ENCODE measurements at places on chromosomes 1 and 21.
A peak's percentile ranks its signal among the peaks of the same experiment; 100 is the strongest.

DNA sequence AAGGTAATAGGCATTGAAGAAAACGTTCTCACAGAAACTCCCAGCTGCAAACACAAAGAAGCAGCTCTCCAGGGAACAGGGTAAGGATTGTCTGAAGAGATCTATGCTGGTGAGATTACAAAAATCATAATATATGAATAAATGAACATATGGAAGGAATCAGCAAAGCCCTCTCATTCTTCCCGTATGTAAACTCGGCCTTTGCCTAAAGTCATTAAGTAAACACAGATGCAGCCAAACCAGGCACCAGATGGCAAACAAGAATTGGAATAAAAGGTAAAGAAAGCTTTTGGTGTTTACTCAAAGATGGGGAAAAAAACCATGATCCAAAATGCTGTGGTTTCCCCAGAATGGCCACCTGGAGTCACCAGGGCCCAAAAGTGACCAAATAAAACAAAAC lies 76.6 kb upstream of the HOOK1 start:
- DNase-seq, result no peak

GRCh38 chr21:15728046-15728445 lies 1.7 kb upstream of the USP25 start:
- no peak for DNase-seq

DNA sequence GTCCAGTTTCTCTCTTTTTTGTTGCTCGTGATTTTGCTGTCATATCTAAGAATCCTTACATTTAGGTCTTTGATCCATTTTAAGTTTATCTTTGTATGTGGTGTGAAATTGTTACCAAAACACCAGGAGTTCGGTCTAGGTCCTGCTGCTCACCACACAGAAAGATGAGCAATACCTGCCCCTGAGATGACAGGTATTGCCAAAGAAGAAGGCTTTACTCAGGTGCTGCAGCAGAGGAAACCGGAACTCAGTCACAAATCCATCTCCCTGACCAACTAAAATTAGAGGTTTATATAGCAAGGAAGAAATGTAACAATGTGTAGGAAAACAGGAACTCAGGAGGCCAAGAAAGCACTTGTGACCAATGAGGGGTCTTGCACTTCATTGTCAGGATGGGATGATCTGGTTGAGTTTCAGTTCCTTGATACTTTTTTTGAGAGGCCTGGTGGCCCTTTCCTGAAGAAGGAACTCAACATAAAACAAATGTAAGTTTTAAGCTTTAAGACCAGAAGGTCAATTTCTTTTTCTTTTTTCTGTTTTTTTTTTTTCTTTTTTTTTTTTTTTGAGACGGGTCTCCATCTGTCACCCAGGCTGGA lies 16.5 kb upstream of the SETDB1 start:
- DNase-seq, result no peak

- DNase-seq, result peak; percentile 32
Observed at GRCh38 chr21:41687633-41688032, 79.2 kb downstream of the RIPK4 start.

DNA sequence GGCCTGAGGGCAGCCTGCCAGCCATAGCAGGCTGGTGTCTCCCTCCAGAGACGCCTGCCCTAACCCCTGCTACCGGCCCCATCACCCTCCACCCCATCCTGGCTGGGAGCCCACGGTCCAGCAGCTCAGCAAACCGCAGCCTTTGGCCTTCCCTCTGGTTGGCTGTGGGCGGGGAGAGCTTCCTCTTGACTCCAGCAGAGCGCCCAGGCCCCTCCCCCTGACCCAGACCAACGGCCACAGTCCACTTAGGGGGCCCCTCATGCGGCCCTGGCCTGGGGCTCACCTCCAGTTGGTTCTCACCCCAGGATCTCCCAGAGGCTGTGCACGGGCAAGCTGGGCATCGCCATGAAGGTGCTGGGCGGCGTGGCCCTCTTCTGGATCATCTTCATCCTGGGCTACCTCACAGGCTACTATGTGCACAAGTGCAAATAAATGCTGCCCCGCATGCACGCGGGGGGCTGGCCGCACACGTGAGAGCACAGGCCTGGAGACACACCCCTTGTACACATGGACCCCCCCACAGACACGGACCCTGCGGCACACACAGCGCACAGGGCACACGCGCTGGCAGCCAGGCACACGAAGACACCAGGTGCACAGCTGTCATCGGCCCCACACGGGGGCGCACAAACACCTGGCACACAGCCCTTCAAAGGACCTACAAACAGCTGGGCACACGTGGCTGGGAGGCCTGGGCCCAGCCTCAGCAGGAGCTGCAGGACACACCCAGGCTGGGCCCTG lies 3.1 kb downstream of the SMIM1 start:
- DNase-seq, result peak; percentile 65

GRCh38 chr21:41802684-41803083 lies 35.8 kb upstream of the RIPK4 start:
- no peak for DNase-seq

- no peak for DNase-seq
Observed at GRCh38 chr1:224212618-224213061, 29.6 kb downstream of the DEGS1 start.

DNA sequence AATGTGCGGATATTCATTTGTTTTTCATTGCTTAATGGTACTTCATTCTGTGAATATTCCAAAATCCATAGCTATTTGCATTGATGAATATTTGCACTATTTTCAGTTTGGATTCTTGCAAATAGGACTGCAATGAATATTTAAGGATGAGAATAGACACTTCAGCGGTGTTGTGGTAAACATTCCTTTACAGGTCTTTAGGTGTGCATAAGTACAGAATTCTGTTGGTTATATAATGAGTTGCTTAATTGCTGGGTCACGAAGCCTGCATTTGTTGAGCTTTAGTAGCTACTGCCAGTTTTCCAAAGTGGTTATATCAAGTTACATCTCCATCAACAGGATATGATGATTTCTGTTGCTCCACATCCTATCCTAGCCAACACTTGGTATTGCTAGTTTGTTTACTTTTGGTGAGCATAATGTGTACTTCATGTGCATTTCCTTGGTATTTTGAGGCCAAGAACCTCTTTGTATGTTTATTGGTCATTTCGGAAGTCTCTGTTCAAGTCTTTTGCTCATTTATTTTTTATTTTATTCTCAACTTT lies 64.2 kb upstream of the CYYR1 start:
- no peak for DNase-seq

GRCh38 chr21:40166291-40166843 lies 299.1 kb downstream of the PCP4 start:
- DNase-seq, result no peak

GRCh38 chr1:12142141-12142823 lies 24.5 kb upstream of the TNFRSF1B start:
- no peak for DNase-seq

DNA sequence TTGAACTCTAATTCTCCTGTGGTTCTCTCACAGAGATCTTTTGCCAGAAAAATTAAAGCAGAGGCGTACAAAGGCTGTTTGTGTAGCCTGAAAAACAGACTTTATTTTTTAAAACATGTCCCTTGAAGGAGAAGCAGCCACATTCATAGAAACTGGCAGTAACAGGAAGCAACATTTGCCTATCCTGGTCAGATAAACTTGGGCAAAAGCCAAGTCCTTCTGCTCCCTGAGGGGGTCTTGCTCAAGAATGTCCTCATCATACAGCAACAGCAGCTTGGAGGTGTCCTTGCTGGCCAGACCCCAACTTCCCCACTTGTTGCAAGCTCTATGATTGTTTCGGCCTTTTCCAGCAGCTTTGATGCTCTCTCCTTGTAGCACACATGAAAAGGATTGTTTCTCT lies 36.3 kb downstream of the MSTO1 start:
- no peak for DNase-seq

DNA sequence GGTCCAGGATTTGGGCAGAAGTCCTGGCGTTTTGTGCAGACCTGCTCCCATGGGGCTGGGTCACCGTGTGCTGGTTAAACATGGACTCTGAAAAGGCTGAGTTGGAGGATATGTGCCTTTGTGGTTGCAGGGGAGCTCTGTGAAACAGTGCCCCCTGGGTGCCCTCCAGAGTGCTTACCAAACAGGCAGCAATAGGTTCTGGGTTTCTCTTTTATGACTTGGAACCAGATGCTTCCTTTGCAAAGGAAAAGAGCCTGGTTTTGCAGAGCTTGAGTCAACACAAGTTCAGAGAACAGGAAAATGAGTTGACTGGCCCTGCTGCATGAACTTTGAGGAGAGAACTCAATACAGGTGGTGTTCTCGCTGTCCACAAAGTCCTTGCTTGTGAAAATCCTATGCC lies 288.9 kb downstream of the TM2D1 start:
- no peak for DNase-seq

- peak; percentile 40 for DNase-seq
Observed at GRCh38 chr1:235206533-235207208, 45.6 kb upstream of the RBM34 start.

DNA sequence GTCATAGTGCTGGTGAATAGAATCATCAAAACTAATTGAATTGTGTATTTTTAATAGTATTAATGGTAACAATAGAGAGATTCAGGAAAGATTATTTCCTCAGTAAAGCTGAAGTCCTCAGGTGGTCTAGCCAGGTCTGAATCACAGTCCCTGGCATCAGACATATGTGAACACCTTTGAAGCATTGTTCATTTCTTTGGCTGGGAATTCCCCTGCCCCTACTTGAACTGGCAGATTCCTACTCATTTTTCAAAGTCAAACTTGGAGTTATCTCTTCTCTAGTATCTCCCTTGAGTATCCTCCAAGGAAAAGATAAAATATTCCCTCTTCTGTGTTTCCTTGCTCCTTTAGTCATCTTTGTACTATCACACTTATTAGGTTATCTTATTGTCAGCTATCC lies 759.8 kb downstream of the ADGRL2 start:
- peak; percentile 25 for DNase-seq

- no peak for DNase-seq
Observed at GRCh38 chr1:85576266-85576641, 4.3 kb upstream of the CCN1 start.

DNA sequence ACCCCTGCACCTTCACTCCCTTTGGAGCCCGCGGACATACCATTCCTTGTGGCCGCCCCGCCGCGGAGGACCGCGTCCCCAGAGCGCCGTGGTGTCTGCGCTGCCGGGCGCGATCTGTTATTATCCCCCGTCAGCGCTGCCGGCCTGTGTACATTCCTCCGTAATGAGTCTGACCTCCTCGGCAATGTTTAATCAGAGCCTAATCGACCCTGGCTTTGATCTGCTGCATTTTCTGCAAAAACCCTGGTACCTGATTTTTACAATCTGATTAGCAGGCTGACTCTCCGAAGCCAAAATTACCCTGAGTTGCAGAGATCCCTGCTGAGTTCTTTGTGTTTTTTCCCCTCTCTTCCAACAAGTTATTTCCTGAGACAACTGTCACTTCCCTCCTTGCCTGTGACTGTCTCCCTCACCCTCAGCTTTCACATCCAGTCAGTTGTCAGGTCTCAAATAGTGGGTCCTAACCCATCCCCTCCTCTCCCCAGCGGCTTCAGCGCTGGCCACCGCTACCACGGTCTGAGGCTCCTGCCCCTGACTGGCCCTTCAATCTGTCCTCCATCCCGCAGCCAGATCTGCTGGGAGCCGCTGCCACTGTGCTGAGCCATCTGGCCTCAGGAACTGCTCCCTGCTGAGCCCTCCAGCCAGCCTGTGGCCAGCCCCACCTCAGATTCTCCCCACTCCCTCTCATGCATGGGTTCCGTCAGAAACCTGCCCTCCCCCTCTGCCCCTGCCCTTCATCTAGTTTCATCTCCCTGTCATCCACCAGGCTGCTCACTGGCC lies 53.5 kb downstream of the GLIS1 start:
- DNase-seq, result peak; percentile 62

GRCh38 chr1:211529453-211529852 lies 37.5 kb upstream of the RD3 start:
- DNase-seq, result no peak

GRCh38 chr1:16144325-16145029 lies 11.4 kb downstream of the EPHA2 start:
- no peak for DNase-seq

- DNase-seq, result no peak
Observed at GRCh38 chr1:95208876-95209275, 25.1 kb upstream of the RWDD3 start.

DNA sequence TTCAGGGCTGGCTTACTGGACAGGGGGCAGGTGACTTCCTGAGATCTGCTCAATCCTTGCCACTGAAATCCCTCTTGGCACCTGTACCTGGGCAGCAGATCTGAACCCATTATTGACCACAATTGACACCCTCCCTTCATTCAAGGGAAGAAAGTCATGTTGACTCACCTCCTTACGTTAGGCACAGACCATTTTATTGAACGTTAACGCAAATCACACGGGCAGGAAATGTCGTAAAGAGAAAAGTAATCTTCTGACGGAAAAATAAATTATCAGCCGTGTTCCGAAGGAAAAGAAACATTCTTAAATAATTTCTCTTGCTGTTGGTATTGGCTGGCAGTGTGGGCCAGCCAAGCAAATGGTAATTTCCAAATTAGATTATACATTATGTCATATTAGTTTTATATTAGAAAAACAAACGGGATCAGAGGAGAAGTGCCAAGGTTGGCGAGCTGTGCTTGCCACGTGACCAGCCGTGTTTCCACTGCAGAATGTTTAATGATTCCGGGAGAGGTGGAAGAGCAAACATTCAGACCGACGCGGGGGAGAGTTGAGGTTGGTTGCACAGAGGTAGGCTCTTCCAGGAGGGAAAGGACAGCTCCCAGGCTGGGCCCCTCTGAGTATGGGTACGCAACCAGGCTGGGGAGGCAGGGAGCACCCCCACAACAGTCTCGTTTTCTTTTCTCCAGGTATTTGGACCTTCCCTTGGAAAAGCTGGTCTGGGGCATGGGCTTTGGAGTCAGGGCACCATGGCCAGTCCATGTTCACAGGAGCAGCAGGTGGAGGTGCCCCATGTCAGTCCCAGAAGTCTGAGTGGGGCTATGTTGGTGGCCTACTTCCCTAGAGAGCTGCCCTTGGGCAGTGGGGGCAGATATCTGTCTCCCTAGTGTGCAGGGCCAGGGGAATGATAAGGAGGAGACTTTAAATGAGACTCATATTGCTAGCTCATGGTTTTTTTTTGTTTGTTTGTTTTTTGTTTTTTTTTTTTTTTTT lies 121.1 kb downstream of the FOXD2 start:
- DNase-seq, result peak; percentile 65

DNA sequence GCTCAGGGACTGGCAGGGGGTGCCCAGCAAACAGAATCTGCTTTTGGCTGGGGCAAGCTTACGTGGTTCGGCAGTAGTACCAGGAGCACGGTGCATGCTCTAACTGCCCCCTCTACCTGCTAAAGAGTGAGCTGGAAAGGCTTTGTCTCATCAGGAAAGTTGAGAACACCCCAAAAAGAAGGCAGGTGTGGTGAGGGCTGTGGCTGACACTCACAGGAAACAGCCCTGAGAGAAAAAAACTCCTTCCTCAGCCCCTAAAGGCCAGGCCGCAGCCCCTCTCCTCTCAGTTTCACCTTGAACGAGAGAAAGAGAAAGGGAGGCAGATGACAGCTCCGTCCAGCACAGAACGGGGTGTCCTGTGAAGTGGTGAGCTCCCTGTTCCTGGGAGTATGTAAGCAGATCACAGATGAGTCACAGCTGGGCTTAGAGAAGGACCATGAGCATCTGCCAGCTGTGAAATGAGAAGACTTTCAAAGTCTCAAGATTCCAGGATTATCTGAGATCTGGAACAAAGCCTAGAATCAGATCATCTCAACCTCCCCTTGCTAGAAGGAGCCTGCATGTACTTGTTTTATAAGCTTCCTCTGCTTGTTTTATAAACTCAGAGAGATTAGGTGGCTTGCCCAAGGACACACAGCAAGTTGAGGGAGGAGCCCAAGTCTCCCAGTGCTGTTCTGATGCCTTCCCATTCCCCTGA lies 13.4 kb downstream of the LAPTM5 start:
- no peak for DNase-seq
